Tibial nerve (tissue), 4 donors: ENCODE measurements at places on chromosomes 1 and 21. TPM values are rescaled to one million over a fixed set of nuclear protein-coding genes. Genes with fewer than 3 reads are reported as not detected.

The LDLRAD2 gene
- total RNA-seq = not detected

The NKAIN1 gene
- not detected for total RNA-seq

- no peaks in the 10 kb centered on the region for H3K27me3 ChIP-seq
- no peak overlapping the region for H3K27ac ChIP-seq
- no peaks in the 10 kb centered on the region for H3K36me3 ChIP-seq
- DNase-seq = no peak
Observed at GRCh38 chr1:32881871-32882850, 4.1 kb upstream of the HPCA start.

- H3K36me3 ChIP-seq = no peaks in the 10 kb centered on the region
- no peak overlapping the region for H3K27ac ChIP-seq
- H3K27me3 ChIP-seq = no peaks in the 10 kb centered on the region
- DNase-seq = peak; percentile 46
- H3K4me3 ChIP-seq = peak overlapping the region; percentile 23
- peaks cover 18% of the 10 kb centered on the region for H3K4me1 ChIP-seq
Observed at GRCh38 chr1:202167708-202168415, 7.5 kb upstream of the PTPN7 start.

GRCh38 chr1:37540036-37540785 lies 13.9 kb downstream of the SNIP1 start:
- H3K27ac ChIP-seq = no peak overlapping the region
- H3K27me3 ChIP-seq = no peaks in the 10 kb centered on the region
- peaks cover 20% of the 10 kb centered on the region for H3K36me3 ChIP-seq
- H3K4me3 ChIP-seq = no peak overlapping the region
- DNase-seq = no peak

- peak overlapping the region; percentile 85 for H3K4me3 ChIP-seq
- H3K27me3 ChIP-seq = no peaks in the 10 kb centered on the region
- no peaks in the 10 kb centered on the region for H3K36me3 ChIP-seq
- no peaks in the 10 kb centered on the region for H3K4me1 ChIP-seq
- no peak for DNase-seq
- H3K27ac ChIP-seq = no peak overlapping the region
Observed at GRCh38 chr1:84997667-84998600, 1.0 kb upstream of the MCOLN2 start.

DNA sequence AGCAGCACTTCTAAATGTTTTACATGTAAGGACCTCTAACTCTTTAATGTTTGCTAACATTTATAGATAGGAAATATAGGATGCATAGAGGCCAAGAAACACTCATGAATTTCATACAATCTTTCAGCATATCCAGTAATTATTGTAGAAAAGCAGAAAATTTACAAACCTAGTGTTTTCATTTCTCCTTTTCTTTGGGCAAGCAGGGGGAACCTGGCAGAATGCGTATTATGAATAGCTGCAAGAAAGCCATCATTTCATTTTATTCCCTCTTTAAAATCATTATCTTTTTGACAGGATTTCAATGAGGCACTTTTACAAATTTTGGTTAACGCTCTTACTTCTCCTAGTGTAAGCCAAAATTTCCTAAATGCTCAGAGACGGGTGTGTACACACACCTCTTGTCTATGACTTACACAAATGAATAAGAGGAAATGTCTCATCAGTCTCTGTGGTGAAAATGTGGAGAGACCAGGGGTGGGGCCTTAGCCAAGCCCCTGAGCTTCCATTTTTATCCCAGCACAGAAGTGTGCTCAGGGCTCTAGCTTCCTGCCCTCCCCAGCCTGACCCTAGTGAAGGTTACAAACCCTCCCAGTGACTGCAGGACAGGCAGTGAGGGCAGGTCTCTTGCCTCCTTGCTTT lies 91.6 kb downstream of the LRRC8C start:
- H3K36me3 ChIP-seq = no peaks in the 10 kb centered on the region
- peak overlapping the region; percentile 65 for H3K27ac ChIP-seq
- no peaks in the 10 kb centered on the region for H3K4me1 ChIP-seq
- H3K4me3 ChIP-seq = no peak overlapping the region
- H3K27me3 ChIP-seq = no peaks in the 10 kb centered on the region

- no peaks in the 10 kb centered on the region for H3K4me1 ChIP-seq
- no peak for DNase-seq
- no peaks in the 10 kb centered on the region for H3K36me3 ChIP-seq
- H3K27ac ChIP-seq = no peak overlapping the region
- H3K27me3 ChIP-seq = no peaks in the 10 kb centered on the region
Observed at GRCh38 chr1:207787776-207788175, 35.9 kb downstream of the CD46 start.
